ENCODE measurements at places on chromosomes 4 and X. TPM values are rescaled to one million over a fixed set of nuclear protein-coding genes. Genes with fewer than 3 reads are reported as not detected.

The LUZP4 gene
- not detected for total RNA-seq

DNA sequence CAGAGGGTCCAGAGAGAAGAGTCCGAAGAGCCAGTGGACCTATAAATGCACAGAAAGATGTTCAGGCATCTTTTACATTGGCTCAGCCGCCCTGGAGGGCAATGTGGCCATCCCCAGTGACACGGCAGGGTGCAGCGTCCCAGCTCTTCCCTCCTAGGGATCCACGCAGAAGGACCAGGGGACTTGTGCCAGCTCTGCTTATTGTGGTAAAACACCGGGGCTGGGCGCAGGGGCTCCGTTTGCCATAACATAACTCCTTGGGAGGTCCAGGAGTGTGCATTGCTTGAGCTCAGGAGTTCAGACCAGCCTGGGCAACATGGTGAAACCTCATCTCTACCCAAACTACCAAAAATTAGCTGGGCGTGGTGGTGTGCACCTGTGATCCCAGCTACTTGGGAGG, 70.2 kb downstream of the CPZ start:
- DNase-seq: no peak

- no peak for DNase-seq
These were observed 30.7 kb upstream of the AREG start for GRCh38 chr4:74414149-74414809.

DNA sequence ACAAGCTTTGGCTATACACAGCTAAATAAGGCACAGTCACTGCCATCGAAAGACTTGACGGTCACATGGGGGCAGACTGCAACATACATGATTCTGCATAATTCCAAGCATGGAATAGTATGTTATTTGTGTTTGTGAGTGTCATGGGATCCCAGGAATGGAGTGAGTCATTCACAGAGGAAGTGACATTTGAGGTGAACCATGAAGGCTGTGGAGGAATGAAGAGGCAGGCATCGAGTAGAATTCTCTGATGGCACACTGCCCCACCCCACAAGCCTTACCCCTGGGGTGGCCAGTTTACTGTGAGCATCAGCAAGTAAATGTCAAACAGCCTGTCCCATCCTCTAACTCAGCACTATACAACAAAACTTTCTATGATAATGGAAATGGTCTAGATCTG, 619.7 kb downstream of the MID1IP1 start:
- DNase-seq: no peak

GRCh38 chr4:42605264-42605663, 51.6 kb downstream of the ATP8A1 start:
- no peak for DNase-seq

DNA sequence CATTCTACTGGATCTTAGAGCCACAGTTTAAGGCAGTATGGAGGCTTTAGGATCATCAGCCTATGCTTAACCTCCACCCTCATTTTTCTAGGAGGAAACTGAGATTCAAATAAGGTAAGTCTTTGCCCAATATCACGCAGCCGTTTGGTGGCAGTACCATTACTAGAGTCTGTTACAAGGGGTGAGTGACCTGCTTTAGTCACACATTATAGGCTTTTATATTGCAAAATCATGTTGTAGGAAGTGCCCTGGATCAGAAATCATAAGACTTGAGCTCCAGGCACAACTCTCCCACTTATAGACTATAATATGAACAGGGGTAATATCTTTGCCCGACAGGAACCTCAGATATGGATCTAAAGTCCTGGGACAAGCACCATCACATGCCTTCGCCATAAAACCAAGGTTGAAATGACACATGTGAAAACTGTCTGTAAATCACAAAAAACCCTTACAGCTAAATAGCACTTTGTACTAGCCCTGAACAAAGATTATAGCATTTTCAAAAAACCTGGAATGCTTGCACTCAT, 19.2 kb downstream of the HPSE start:
- no peak for DNase-seq

The SLC10A7 gene
- total RNA-seq: 10.7 TPM

GRCh38 chr4:28464823-28465222, 1604.2 kb downstream of the STIM2 start:
- DNase-seq: no peak
